ENCODE measurements at places on chromosomes 3 and 15.

DNA sequence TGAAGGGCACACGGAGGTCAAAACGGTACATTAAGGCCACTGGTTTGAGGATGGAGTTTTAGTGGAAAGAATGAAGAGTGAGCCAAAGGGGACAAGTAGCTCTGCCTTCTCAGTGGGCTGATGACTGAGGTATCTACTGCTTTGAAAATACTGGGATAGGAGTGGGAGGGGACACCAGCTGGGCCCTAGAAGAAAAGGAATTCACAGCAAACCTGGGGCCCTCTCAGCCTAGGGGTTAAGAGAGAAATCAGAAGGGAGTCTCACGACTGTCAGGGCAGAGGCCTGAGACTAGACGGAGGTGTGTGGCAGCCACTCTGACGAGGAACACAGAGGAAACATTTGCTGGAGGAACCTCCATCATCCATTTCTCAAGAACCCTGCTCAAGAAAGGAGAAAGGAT is 75.1 kb downstream of the TNIK start:
- DNase-seq, result no peak

DNA sequence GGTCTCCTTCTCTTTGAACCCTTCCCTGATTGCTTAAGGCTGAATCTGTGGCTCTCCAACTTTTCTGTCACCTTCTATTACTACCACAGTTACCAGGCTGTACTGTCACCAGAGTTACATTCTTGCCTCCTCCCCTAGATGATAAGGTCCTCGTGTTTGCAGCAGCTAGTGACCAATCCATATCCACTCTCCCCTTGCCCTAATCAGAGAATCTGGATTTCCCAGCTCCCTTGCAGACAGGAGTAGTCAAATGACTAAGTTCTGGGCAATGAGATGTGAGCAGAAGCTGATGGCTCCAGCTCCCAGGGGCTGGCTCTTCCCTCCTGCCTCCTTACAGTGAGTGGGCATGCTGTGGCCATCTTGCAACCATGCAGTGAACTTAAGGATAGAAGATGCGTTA is 95.4 kb upstream of the VGLL4 start:
- no peak for DNase-seq

DNA sequence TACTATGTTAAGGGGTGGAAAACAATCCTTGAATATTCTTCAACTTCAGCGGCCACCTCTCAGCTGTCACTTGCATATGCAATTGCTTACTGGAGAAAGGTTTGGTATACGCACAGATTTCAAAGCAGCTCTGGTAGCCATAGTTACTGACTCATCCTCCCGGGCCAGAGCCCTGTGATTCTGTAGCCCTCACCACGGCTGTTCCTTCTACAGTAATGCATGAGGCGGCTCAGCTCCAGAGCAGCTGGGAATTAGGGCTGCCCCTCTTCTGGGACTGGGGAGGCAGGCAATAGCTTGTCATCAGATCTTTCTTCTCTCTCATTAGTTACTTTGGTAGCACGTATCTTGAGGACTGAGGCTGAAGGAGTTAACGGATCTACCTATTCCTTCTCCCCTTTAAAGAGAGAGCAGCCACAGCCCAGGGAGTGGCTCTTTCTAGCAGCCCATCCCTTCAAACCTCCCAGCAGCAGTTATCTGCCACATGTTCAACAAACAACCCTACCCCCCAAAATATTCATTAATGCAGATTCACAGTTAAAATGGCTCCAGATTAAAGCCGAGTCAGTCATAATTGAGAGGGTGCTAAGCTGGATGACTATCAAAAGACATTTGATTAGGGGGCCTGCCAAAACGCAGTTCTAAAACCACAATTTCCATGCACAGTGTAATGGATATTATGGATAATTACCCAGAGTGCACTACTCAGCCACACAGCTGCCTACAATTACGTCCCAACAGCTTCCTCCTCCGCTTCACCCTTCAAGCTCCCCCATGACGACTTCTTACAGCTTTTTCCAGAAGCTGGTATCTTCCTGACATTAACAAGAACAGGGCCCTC is 54.7 kb downstream of the ETV5 start:
- DNase-seq, result no peak

DNA sequence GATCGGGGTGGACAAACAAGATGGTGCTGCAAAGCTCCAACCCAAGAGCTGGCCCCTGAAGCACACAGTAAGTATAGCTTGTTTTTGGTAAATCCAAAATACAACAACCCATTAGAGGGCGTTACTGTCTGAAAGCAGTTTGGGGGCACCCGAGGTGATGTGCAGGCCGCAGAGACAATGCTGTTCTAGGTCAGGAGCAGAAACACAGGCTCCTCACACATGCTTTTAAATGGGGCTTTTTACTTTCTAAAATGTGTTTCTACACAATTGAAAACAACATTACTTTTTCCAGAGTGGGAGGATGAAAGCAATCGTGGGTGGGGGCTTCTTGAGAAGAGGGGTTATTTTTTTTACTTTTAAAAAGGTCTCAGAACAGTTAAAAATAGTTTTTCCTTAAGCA is 1029.3 kb upstream of the CFAP20DC start:
- DNase-seq, result peak; percentile 49

- no peak for DNase-seq
These were observed 740.1 kb upstream of the GRM7 start for GRCh38 chr3:6120786-6121185.

GRCh38 chr15:62788224-62788623 is 254.3 kb upstream of the TPM1 start:
- DNase-seq, result no peak

- no peak for DNase-seq
These were observed 122.3 kb downstream of the ATP1B3 start for GRCh38 chr3:141998669-141999290.

DNA sequence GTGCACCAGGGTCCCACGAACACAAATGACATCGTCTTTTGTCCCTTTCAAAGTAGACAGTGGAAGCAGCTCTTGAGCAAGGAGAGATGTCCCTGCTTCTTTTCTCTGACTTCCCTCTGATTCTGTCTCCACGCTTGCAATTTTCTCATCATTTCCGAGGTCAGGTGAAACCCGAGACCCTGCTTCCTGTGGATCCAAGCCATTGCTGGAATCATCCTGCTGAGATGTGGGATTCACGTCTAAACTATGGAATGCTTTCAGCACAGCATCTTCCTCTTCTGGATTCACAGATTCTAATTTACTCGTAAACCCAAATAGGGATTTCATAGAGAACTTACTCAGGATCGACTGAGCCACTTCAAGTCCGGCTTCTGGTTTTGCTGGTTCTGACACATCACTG is 127.1 kb downstream of the FMN1 start:
- DNase-seq, result no peak

Measured in activated T-cell treated with anti-CD3 and anti-CD28 coated beads, Interleukin-2, amount 50 U/mL, for 24 hours (primary cell).